HFFc6 (cell line): ENCODE measurements at places on chromosomes 13 and 19.

- DNase-seq: peak; percentile 9
These were observed 3.3 kb downstream of the CFD start for GRCh38 chr19:862581-863314.

GRCh38 chr19:29056535-29056934 is 156.4 kb downstream of the UQCRFS1 start:
- no peak for DNase-seq

- DNase-seq: no peak
These were observed 21.6 kb downstream of the VASP start for GRCh38 chr19:45528744-45529419.

DNA sequence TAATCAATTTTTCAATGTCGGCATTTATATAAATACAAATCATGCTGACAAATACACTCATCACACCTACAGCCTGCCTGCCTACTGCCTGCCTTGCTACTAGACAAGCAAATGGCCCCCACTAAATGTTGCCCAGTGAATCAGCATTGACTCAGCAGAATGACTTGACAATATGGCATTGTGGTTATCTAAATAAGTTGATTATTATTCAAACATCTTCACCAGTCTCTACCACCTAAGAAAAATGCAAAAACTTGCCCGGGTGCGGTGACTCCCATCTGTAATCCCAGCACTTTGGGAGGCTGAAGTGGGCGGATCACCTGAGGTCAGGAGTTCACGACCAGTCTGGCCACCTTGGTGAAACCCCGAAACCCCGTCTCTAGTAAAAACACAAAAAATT is 296.1 kb downstream of the PCDH9 start:
- peak; percentile 62 for DNase-seq

GRCh38 chr19:52234406-52234805 is 35.0 kb upstream of the ZNF766 start:
- no peak for DNase-seq

DNA sequence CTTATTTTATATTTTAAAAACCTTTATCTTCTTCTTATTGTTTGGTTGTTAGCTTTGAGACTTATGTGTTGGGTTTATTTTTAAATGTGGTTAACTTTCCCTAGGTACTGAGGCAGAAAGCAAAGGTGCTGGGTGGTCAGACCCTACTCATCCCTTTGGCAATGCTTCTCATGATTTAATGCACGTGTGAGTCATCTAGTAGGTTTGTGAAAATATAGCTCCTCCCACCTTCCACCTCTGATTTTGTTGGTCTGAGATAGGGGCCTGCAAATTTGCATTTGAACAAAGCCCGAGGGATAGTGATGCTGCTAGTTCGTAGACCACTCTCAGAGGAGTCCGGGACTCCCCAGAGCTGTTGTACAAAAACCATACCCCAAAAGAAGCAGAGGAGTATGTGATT is 771.3 kb upstream of the ARGLU1 start:
- DNase-seq: no peak

GRCh38 chr19:38506723-38507550 is 73.4 kb downstream of the RYR1 start:
- peak; percentile 6 for DNase-seq

- DNase-seq: peak; percentile 57
These were observed 67.5 kb downstream of the STARD13 start for GRCh38 chr13:33218020-33218419.
